ENCODE measurements at places on chromosomes 1 and 21.

GRCh38 chr1:89737985-89738510, 82.8 kb upstream of the LRRC8D start:
- DNase-seq = no peak

DNA sequence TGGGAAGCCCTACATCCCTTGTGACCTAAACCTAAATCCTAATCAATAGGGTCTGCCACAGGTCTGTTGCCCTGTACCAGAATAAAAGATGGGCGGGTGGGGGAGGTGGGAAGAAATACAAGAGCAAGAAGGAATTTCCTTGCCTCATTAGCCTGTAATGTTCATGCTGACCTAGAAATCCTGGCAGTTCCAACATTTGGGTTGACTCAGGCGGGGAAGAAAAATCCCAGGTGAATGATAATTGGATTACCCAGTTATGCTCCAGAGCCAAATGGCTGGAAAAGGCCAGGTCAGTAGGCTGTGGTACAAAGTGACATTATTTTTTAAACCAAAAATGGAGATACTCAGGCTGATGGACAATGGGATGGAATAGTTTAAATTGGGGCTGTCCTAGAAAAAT, 27.3 kb upstream of the A3GALT2 start:
- DNase-seq = no peak

DNA sequence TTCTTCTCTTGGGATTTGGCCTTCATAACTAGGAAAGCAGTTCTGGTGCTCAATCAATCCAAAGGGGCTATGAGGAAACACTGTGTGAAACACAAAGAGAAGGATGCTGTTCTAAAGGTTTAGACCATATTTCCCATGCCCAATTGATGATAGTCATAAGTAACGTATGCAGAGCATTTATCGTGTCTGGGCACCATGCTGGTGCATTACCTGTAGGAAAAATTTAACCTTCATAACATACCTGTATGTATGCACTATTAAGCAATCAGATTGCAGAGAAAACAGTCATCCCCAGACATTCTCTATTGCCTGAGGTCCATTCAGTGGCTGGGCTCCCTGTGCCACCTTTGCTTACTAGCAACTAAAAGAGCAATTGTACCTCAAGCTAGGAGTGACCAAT, 381.4 kb downstream of the PLPP3 start:
- no peak for DNase-seq

DNA sequence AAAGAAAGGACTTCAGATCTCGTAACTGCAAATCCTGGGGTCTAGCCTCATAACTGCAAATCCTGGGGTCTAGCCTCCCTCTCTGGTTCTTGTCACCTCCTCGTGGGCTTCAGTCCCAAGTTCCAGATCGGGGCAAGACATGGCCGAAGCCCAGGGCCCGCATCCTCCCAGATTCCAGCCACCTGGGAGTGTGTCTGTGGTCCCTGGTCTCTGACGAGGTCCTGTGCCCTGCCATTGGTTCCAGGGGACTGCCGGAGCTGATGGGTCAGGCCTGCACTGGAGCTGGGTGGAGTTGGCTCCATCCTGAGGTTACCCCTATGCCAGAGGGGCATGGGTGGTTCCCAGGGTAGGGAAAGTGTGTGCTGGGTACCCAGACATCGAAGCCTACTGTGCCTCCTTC, 17.7 kb upstream of the C1orf174 start:
- no peak for DNase-seq

- DNase-seq = no peak
Observed at GRCh38 chr1:222892137-222892769, 77.4 kb downstream of the DISP1 start.

DNA sequence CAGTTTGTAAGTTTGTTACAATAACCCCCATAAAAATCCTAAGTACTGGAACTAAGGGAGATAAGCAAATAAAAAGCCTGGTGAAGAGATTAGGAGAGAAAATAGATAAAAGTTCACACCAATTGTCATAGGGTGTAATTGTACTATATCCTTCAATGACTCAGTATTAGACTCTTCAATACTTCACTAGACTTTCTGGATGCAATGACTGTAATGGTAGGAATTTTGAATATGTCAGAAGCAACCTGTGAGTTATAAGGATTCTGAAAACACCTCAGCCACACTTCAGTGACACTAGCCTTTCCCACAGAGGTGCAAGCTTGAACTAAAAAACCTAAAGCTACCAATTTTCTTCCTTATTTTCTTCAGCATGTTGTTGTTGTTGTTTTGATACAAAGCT, 147.9 kb downstream of the PTGER3 start:
- no peak for DNase-seq

- DNase-seq = no peak
Observed at GRCh38 chr1:58664881-58665280, 35.0 kb downstream of the MYSM1 start.

DNA sequence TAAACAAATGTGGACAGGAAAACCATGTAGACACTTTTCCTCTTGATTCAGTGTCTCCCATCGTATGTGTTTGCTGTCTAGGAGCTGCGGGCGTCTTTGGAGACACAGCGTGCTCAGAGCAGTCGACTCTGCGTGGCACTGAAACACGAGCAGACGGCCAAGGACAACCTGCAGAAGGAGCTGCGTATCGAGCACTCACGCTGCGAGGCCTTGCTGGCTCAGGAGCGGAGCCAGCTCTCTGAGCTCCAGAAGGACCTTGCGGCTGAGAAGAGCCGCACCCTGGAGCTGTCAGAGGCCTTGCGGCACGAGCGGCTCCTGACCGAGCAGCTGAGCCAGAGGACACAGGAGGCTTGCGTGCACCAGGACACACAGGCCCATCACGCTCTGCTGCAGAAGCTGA, 27.2 kb upstream of the DIP2A start:
- DNase-seq = no peak

- DNase-seq = no peak
Observed at GRCh38 chr1:193013707-193014106, 45.5 kb downstream of the UCHL5 start.

- no peak for DNase-seq
Observed at GRCh38 chr1:153375511-153375910, at the start of gene S100A12. TSS of gene S100A12 (minus strand) at chr1:153375621. CDS start at chr1:153374592, 1,029 bp downstream.

DNA sequence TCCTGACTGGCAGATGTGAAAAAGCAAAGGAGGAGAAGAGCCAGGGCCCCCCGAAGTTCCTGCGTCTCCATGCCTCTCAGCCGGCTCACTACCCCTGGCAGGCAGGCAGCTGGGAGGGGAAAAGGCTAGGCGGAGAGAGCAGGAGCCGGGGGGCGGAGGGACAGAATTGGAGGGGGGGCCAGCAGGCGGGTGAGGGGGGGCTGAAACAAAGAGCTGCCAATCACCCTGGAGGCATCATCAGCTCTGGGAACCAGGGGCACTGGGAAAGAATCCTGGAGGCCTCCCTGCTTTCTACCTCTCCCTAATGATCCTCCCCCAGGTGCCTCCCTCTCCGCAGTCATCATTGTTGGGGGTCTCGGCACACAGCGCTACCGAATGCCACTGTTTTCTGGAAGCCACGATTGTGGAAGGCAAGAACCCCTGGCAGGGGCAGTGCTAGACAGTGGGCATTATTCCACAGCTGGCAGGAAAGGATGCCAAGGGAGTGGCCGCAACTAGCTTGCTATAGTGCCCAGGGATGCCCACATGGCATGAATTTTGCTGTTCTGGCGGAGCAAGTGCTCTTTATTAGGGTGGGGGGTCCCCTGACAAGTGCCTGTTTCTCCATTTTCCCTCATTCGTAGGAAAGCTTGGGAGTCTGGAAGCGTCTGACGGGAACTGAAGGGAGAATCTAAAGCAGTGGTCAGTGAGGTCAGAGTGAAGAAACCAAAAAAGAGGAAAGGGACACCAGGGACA, at the start of gene THBS3:
Gene THBS3 (minus strand): TSS at position 92 of the 735 bp plus-strand sequence. CDS start 21 bp downstream, at position 71.
- DNase-seq = peak; percentile 57

DNA sequence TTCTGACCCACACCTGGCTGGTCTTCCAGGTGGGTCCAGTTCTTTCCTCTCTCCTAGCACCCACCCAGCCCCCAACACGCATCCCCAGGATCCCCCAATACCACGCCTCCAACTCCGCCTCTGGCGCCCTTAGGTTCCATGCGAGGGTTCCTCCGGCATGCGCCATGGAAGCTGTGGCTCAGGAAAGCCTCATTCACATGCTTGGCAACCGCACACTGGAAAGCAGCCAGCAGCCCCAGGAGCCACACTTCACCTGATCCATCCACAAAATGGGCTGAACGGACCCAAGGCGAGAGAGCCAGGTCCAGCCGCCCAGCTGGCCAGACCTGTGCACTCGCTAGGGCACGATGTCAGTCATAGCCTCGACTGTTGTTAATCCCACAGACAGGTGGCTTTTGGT, 161.2 kb downstream of the PSMG1 start:
- DNase-seq = no peak

DNA sequence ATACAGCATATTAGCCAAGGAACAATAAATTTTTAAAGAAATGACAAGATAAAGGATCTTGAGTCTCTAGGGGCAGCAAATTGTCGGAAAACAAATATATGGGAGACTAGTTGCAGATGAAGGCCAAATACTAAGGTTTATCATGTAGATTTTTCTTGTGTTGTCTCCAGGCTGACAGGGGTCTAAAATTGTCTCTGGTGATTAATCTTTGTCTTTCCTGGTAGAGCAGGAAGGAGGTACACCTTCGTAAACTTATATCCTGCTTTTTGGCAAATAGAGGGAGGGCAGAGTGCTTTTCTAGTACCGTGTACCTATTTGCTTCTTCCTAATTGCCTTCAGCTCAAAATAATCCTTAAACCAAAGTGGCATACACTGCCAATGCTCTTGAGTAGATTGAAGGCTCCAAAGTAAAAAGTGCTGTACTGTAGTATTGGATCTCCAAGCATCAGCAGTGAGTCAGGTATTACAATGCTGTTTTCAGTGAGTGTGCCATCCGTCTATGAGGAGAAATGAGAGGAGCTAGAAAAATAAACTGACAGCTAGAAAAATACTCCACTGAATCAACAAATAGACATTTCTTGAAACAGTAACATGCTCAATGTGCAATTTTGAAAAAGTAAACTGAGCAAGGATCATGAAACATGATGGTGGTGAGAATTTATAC, 1.8 kb upstream of the LEPR start:
- no peak for DNase-seq

GRCh38 chr1:113605146-113605545, 154.1 kb downstream of the PHTF1 start:
- DNase-seq = no peak

GRCh38 chr1:177650947-177651346, 318.9 kb downstream of the SEC16B start:
- no peak for DNase-seq

GRCh38 chr1:204304067-204304466, 55.7 kb downstream of the PLEKHA6 start:
- no peak for DNase-seq

GRCh38 chr1:190738317-190738716, 260.7 kb upstream of the BRINP3 start:
- no peak for DNase-seq

DNA sequence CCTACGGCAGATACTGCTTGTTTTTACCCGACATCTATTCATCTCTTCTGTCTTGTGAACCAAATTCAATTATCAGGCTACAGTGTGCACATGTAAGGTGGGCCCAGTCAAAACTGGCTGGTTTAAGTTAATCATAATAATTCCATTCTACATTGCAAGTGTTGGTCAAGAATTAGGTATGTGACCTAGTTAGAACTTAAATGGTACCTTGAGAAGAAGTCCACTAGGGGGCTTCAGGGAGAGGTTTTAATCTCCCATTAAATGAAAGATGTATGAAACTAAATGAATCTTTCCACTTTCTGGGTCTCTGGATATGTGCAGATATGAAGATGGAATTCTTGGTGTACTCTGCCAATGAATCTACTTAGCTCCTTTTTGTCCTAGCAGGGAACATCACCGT, 187.1 kb downstream of the CDC42BPA start:
- peak; percentile 1 for DNase-seq

GRCh38 chr1:21550097-21550496, 40.9 kb downstream of the ALPL start:
- DNase-seq = no peak

DNA sequence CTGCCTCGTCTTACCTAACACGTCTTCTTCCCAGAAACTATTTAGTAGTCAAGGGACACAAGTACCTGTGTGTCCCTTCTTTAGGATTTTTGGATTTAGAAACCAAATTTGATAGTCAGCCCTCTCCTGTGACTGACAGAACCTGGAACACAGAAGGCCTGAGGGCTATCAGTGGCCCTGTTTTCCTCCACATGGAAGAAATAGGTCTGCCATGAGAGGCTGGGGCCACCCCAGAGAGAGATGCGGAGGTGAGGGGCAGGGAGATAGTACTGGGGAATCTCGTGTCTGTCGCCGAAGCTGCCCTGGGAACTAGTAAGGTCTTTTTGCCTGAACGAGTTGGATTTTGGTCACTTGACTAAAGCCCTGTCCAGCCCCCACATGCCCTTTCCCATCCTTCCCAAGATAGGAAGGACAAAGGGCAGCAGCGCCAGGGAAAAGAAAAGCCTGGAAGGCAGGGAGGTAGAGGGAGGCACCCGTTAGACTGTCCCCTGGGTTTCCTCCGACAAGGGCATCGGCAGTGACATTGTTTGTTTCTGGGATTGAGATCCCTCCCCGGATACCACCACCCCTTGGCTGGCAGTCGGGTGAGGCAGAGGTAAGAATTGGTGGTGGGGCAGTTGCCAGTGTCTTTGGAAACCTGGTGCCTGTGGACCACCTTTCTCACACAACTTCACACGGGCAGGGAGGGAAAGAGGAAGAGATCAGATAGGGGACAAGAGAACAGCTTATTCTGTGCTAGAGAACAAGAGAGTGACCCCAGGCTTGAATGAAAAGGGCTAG, 19.8 kb downstream of the SMIM12 start:
- no peak for DNase-seq

DNA sequence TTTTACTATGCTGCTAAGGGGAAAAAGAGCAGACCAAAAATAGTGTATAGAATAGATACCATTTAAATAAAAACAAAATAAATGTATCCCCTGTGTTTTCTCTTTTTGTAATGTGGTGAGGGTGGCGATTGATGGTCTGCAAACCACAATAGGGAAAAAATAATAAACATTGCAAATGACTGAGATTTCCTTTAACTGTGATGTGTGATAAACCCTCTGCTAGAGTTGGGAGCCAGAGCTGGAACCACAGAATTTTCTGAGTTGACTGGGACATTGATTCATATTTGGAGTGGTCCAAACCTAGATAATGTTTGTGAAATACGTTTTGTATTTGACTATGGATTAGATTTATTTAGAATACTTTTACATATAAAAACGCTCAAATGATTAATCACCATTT, 70.6 kb upstream of the PTGFR start:
- no peak for DNase-seq

DNA sequence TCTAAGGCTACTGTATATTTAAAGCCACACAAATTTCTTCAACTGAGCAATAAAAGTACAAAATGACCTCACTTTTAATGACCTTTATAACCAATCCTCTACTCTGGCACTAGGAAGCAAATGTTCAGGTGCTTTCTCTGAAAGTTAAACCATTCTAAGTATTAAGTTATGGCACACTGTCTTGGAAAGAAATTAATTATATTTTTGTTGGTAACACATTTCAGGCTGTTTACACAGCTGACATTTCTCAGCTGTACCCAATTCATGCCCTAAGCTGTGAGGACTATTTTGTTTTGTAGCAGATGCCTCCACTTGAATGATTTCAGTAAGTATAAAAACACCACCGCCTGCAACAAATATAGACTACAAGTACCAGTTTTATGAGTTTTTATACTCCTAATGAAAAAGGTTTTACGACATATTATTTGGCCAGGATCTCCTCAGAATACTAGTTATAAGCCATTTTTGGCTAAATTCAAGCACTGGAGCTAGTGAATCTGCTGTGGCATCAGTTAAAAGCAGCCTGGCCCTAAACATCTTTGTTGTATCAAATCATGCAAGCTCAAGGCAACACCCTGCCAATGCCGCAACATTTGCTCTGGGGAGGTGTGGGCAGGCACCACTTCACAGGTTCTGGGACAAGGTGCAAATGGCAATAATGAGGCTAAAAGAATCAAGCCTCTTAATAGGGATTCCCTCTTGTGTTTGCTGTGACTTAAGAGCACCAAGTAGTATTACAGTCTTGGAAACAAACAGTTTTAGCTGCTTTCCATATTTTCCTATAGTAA, 228.4 kb upstream of the DMRTA2 start:
- DNase-seq = no peak

Data from COR-L47 (cell line).